ENCODE measurements at places on chromosomes 16 and 17. TPM values are rescaled to one million over a fixed set of nuclear protein-coding genes. Genes with fewer than 3 reads are reported as not detected.

SNRNP25 gene
- total RNA-seq: 70.8 TPM

DNA sequence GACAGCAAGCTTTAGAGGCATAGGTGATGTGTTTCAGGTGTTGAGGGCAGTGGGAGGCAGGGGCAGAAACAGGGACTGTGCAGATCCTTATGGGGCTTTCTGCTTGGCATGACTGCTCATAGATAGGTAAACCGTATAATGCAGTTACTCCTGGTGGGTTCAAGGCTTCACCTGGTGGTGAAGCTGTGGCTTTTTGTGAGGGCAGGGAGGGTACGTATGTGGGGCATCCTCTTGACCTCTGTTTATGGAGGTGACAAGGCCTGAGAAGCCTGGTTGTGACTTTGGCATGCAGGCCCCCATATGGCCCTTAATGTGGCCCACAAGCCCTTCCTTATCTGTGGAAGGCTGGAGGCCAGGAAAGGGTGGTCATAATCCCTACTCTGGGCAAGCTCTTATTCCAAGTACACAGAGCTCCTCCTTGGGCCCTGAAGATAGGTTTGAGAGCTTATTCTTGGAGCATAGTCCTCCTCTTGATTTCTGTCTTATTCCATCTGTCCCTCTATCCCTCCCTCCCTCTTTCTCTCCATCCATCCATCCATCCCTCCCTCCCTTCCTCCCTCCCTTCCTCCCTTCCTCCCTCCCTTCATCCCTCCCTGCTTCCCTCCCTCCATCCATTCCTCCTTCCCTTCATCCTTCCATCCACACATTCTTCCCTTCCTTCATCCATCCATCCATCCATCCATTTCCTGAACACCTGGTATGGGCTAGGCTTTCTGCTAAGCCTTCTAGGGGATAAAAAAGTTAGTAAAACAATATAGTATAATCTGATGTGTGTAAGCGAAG lies 1.3 kb upstream of the CCL16 start:
- no peak for DNase-seq

DNA sequence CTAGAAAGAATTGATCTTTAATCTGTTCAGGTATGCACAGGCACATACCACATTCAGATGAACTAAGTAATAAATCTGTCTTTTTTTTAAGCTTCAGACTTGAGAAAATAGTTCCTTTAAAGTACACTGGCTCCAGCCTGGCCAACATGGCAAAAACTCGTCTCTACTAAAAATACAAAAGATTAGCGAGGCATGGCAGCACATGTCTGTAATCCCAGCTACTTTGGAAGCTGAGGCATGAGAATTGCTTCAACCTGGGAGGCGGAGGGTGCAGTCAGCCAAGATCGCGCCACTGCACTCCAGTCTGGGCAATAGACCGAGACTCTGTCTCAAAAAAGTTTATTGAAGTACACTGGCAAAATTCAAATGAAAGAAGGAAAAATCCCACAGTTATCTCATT lies 111.0 kb upstream of the NETO2 start:
- DNase-seq: no peak

GRCh38 chr16:75732871-75733270 lies 6.6 kb upstream of the CPHXL start:
- no peak for DNase-seq

GRCh38 chr17:31838636-31839225 lies 20.3 kb downstream of the COPRS start:
- peak; percentile 74 for DNase-seq

- no peak for DNase-seq
These were observed 17.2 kb downstream of the SKAP1 start for GRCh38 chr17:48412841-48413240.

DNA sequence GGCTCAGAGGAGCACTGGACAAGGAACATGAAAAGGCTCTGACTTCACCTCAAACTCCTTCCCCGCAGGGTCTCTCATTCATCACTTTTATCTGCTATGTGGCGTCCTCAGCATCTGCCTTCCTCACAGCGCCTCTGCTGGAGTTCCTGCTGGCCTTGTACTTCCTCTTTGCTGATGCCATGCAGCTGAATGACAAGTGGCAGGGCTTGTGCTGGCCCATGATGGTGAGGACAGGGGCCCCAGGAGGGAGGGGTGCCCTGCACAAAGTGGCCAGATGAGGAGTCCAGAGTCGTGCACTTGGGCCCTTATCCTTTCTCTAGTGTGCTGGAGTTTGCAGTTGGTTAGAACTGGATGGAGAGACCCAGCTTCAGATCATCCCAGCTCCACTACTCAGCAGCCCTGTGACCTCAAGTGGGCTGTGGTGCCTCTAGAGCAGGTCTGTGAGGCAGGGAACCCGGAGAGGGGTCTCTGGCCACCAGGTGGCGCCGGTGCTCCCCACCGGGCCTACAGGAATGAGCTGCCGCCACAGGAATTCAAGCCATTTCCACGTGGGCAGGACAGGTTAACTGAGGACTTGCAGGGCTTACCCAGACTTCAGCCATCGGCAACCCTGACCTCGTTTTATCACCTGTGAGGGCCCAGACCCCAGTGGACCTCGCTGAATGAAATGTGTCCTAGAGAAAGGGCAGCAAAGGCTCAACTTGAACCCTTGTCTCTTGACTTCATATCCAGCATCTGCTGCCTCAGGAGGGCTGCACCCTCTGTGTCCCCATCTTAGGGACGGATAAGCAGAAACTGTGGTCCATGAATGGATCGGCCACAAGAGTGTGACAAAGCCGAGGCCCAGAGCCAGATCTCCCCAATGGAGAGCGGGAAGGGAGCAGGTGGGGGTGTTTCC lies 4.0 kb downstream of the CMTM3 start:
- DNase-seq: peak; percentile 90

GRCh38 chr16:17331071-17331607 lies 139.6 kb downstream of the XYLT1 start:
- DNase-seq: no peak

- peak; percentile 80 for DNase-seq
These were observed 59.1 kb upstream of the CLEC18B start for GRCh38 chr16:74480150-74481029.

DNA sequence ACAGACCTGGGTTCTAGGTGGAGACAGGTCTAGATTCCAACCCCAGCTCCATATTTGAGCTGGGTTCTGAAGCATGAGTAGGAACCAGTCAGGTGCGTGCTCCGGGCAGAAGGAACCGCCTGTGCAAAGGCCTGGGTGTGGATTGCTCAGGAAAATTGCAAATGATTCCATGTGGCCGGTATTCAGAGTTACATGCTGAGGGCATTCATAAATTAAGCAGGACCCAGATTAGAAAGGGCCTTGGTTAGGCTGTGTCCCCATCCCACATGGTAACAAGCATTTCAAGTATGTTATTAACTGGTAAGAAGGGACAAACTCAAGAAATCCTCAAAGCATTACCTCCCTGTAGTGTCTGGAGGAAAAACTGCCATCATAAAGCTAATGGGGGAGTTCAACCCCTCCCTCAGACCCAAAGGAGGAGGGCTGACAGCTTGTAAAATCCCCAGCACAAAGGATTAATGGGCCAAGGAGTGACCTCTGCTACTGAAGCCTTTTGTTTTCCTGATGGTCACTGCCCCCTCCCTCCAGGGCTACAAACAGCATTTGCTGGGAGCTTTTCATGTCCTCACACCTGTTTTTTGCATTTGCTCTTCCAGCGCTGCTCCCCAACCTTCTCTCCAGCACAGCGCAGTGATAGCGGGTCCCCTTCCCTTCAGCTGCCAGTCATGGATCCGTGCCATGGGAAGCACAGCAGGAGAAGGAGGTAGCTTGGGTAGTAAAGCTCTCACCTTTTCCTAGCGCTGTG lies 218.0 kb downstream of the C16orf95 start:
- no peak for DNase-seq

GRCh38 chr17:31444026-31444425 lies 52.6 kb downstream of the RAB11FIP4 start:
- no peak for DNase-seq
